ENCODE measurements at places on chromosomes 7 and 10.

- DNase-seq, result no peak
Observed at GRCh38 chr7:73742338-73742752, 3.7 kb upstream of the ABHD11 start.

GRCh38 chr10:11594589-11595394 lies 16.7 kb downstream of the USP6NL start:
- no peak for DNase-seq

- peak; percentile 59 for DNase-seq
Observed at GRCh38 chr7:29884399-29885272, 78.3 kb downstream of the WIPF3 start.

DNA sequence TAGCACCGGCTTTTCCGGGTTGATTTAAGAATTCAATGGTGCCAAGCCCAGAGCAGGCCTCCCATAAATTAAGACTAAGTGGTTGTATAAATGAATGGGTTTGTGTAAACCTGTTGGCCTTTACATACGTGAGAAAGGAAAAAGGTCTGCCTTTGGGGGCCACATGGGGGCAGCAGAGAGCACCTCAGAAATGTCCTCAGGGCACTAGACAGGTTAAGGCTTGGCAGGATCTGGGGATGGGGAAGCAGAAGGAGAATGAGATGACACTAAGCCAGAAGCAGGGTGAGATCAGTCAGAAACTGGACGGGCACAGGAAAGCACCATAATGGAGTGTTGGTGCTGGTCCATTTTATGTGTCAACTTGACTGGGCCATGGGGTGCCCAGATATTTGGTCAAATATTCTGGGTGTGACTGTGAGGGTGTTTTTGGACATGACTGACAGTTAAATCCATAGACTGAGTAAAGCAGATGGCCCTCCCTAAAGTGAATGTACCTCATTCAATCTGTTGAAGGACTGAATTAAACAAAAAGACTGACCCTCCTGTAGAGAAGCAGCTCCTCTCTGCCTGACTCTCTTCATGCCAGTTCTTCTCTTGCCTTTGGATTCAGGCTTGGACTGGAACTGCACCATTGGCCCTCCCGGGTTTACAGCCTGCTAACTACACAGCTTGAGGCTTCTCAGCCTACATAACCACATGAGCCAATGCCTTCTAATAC lies 58.9 kb downstream of the FRMPD2 start:
- DNase-seq, result peak; percentile 14

GRCh38 chr10:104641187-104641936 lies at the start of gene SORCS3:
TSS of gene SORCS3 (plus strand) at chr10:104641290.
- no peak for DNase-seq

DNA sequence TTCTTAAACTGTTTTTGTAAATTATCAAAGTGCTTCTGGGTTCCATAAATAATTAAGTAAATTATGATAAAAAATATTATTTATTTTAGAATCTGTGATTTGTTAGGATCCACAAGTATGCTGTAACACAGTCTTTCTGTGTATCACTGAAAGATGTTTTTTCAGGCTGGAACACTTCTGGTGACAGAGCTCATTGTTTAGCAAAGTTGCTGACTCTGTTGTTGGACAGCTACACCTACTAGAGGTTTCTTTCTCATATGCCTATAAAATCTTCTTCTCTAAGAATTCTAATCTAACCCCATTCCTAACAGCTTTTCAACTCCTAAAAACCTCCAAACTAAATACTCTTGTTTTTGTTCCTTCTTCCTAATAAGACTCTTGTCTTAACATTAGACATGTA lies 176.8 kb downstream of the THSD7A start:
- no peak for DNase-seq

GRCh38 chr7:3279147-3279818 lies 21.8 kb upstream of the SDK1 start:
- no peak for DNase-seq

GRCh38 chr7:66296557-66296956 lies 91.4 kb downstream of the TPST1 start:
- DNase-seq, result no peak

DNA sequence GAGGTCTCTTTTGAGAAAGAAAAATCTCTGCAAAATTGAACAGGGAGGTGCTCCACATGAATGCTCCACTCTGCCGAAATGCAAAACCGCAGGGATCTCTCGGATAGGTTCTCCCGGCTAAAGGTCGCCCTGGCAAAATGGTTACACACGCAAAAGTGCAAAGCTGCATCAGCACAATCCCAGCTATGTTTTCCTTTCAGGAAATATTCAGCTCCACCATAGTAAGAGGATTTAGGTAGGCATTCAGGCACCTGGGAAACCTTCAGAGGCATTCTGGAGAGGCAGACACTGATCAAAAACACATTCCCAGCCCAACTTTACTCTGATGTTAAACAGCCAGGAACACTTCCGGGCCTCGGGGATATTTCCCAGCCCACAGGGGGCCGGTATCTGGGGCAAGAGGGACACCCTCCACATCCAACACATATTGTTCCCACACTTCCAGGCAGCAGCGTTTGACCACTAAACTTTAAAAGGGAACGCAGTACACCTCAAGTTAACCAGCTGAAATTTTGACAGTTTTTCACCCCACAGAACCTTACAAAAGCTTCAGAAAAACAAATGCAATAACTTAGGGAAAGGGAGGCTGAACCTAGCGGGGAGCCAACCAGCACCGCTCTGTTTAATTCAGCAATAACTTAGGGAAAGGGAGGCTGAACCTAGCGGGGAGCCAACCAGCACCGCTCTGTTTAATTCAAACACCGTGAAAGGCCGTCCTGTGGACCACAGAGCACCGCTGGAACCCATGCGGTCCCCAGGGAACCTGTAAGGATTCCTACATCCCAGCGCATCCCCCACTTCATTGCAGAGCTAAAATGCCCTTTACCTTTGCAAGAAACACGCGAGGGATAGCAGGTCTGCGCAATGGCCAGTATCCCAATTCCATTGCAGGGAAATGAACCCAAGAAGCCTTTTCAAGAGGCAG lies 45.9 kb downstream of the TNS3 start:
- DNase-seq, result no peak

GRCh38 chr7:8113184-8113583 lies 144.6 kb downstream of the GLCCI1 start:
- no peak for DNase-seq

DNA sequence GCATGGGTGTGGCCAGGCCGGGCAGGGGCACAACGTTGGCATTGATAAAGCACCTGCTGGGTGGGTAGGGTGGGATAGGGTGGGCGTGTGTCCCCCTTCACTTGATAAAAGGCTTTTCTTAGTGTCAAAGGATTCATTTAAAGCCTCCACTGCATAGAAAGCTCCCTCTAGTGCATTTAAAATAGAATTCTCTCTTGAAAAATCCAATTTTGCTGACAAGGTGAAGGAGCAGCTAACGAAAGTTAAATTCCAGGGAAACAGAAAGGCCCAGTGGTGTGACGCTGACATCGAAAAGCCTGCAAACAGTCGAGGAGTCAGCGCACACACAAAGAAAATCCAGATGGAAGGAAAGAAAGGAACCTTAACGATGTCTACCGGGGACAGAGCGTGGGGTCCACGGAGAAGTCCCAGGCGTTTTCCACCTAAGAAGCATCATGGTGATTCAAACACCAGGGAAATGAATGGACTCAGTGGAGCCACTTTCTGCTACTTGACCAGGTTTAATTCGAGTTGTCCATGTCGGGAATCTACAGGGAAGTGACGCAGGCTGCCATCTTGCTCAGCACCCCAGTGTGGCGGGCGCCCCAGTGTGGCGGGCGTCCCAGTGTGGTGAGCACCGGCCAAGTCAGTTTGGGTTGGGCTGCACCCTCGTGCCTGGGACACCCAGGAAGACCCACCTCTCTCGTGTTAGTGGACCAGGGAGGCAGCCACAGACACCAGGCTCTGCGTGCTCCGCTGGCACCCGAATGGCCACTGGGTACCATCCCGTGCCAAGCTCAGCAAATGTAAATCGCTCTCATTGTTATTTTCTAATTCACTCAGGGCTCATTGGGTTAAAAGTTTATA lies 217.8 kb downstream of the DNAJB6 start:
- no peak for DNase-seq

- no peak for DNase-seq
Observed at GRCh38 chr10:62471711-62472110, 97.5 kb downstream of the ZNF365 start.

- no peak for DNase-seq
Observed at GRCh38 chr7:99141841-99142726, 1.8 kb downstream of the SMURF1 start.
